ENCODE measurements at places on chromosomes 4 and X. TPM values are rescaled to one million over a fixed set of nuclear protein-coding genes. Genes with fewer than 3 reads are reported as not detected.

The CLTRN gene
- total RNA-seq: not detected

The SPANXD gene
- total RNA-seq: not detected

The USP51 gene
- 2.5 TPM for total RNA-seq

The RAB33A gene
- 4.3 TPM for total RNA-seq

The AKAP14 gene
- total RNA-seq: not detected

The PDZD4 gene
- 0.22 TPM for total RNA-seq

Data from uterine smooth muscle cell (primary cell).